ENCODE measurements at places on chromosomes 11 and 22. TPM values are rescaled to one million over a fixed set of nuclear protein-coding genes. Genes with fewer than 3 reads are reported as not detected.

- no peaks in the 10 kb centered on the region for H3K27me3 ChIP-seq
- H3K36me3 ChIP-seq = no peaks in the 10 kb centered on the region
- H3K4me1 ChIP-seq = peaks cover 13% of the 10 kb centered on the region
- no peak overlapping the region for H3K27ac ChIP-seq
- H3K4me3 ChIP-seq = no peak overlapping the region
- DNase-seq = no peak
These were observed 10.6 kb downstream of the RPL3 start for GRCh38 chr22:39308614-39309363.

DNA sequence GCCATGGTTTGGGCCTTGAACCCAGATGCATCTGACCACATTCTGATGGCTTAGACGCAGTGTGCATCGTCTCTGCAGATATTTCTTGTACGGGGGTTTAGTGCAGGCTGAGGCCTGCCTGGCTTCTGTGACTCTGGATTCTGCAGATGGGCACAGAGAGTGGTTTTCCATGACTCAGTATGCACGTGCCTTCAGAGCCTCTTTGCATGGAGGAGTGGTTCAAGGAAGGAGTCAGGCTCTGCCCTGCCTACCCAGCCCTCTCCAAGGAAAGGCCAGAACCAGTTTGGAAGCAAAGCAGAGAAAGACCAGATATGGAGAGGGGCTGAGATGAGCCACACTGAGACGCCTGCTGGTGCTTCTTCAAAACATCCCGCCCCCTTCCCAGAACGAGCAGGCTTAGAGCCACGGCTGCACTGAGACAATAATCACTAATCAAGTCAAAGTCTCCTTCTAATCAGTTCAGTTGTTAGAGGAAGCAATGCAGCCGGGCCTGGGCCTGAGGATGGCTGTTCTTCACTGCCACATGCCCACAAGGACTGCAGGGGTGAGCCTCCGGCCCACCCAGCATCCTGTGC, 308.9 kb downstream of the NXPE2 start:
- H3K27me3 ChIP-seq = no peaks in the 10 kb centered on the region
- no peak overlapping the region for H3K27ac ChIP-seq
- no peak for DNase-seq
- H3K36me3 ChIP-seq = no peaks in the 10 kb centered on the region
- H3K4me1 ChIP-seq = no peaks in the 10 kb centered on the region

DNA sequence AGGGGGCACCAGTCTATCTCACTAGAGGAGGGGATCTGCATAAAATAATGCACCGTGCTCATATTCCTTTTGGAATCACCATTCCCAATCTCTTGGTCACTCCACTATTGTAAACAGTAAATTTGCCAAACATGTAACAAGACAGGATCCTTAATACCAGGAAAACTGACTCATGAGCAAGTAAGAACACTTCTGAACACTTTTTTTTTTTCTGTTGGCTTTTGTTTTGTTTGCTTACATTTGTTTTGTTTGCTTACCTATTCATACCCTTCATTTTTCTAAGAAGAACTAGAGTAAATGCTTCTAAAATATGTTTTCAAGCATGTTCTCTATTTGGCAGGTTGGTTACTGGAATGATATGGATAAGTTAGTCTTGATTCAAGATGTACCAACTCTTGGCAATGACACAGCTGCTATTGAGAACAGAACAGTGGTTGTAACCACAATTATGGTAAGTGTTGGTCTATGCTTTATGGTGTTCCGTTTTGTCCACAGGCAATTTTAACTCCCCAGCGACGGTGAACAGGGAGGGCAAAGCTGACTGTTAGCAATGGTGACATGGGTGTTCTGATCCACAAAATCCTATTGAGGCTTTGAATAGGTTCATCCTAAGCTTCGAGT, 111.8 kb downstream of the MSANTD4 start:
- H3K27ac ChIP-seq = no peak overlapping the region
- H3K27me3 ChIP-seq = no peaks in the 10 kb centered on the region
- no peaks in the 10 kb centered on the region for H3K4me1 ChIP-seq

DNA sequence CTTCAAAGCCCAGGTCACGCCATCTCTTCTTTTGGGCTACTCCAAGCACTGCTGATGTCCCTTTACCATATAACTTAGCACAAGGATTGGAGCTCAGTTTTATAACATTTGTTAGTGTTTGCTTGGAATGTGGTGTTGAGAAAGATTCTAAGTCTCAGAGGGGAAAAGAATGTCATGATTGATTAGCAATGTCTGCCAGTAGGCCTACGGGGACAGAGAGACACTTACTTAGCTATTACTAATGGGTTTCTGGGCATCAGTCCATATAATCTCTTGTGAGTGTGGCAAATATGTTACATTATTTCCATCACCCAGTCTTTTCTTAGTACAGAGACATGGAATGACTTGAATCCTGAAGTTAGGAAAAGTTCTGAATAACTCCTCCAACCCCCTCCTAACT, 75.4 kb upstream of the FSHB start:
- no peaks in the 10 kb centered on the region for H3K27me3 ChIP-seq
- no peak overlapping the region for H3K27ac ChIP-seq
- H3K4me3 ChIP-seq = no peak overlapping the region
- no peak for DNase-seq

DNA sequence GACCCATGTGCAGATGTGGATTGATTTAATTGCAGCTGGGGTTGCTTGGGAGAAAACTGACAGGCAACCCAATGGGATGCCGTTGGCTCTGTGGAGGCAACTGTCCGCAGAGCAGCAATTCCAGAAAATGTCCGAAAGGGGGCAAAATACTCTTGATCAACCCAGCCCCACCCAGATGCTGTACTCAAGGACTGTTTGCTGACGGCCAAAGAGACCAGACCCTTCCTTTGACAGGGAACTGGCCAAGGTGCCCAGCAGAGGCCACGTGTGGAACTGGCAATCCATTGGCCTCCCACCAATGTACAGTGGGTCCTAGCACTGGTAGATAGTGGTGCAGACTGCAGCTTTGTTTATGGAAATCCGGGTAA, 29.7 kb upstream of the KCNA4 start:
- no peaks in the 10 kb centered on the region for H3K27me3 ChIP-seq
- no peak for DNase-seq
- no peak overlapping the region for H3K4me3 ChIP-seq
- no peak overlapping the region for H3K27ac ChIP-seq
- H3K36me3 ChIP-seq = no peaks in the 10 kb centered on the region

GRCh38 chr11:68680541-68681231, 3.7 kb upstream of the GAL start:
- H3K27ac ChIP-seq = no peak overlapping the region
- H3K27me3 ChIP-seq = no peaks in the 10 kb centered on the region
- 0 out of 2 replicates have a peak, but pooled peaks cover 8% of the 10 kb centered on the region for H3K4me1 ChIP-seq
- H3K4me3 ChIP-seq = no peak overlapping the region

GRCh38 chr22:23708270-23708669, 17.5 kb downstream of the RGL4 start:
- no peaks in the 10 kb centered on the region for H3K36me3 ChIP-seq
- H3K4me3 ChIP-seq = no peak overlapping the region
- no peaks in the 10 kb centered on the region for H3K4me1 ChIP-seq
- no peak for DNase-seq
- no peaks in the 10 kb centered on the region for H3K27me3 ChIP-seq

- no peak overlapping the region for H3K27ac ChIP-seq
- H3K4me3 ChIP-seq = no peak overlapping the region
- DNase-seq = no peak
- no peaks in the 10 kb centered on the region for H3K36me3 ChIP-seq
These were observed 12.9 kb downstream of the ZNF74 start for GRCh38 chr22:20406686-20407408.

DNA sequence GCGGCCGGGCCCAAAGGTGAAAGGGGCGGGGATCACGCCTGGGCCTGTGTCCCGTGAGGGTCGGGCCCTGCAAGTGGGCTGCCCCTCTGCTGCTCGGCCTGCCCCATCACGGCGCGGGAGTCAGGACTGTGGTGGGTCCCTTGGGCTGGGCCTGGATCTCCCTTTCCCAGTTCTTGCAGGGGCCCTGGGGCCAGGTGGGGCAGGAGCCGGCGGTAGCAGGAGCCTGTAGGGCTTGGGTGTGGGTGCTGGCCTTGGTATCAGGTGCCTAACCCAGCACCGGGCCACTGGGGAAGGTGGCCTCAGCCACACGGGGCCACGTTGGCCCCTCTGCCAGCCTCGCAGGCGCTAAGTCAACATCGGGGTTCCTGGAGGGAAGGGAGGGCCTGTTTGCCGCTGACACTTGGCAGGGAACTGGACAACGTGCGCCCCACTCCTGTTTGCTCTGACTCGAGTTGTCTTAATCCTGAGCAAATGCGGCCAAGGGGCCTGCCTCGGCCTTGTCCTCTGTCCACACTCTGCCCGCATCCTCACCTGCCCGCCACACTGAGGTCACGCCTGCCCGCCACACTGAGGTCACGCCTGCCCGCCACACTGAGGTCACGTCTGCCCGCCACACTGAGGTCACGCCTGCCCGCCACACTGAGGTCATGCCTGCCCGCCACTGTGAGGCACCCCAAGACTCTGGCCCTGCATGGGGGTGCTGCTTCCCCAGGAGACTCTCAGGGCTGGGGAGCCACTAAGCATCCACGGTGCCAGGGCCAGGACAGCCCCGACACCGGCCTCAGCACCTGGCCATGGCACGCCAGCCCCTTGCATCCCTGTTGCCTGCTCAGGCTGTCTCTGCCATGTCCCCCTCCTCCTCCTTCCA, 14.2 kb upstream of the MUC5B start:
- no peak overlapping the region for H3K27ac ChIP-seq
- H3K4me3 ChIP-seq = no peak overlapping the region
- H3K27me3 ChIP-seq = no peaks in the 10 kb centered on the region
- DNase-seq = peak; percentile 28
- no peaks in the 10 kb centered on the region for H3K36me3 ChIP-seq
- H3K4me1 ChIP-seq = no peaks in the 10 kb centered on the region

- H3K27ac ChIP-seq = no peak overlapping the region
- no peaks in the 10 kb centered on the region for H3K4me1 ChIP-seq
- no peak for DNase-seq
- no peaks in the 10 kb centered on the region for H3K27me3 ChIP-seq
These were observed 64.1 kb upstream of the ALX4 start for GRCh38 chr11:44374001-44374400.

GRCh38 chr11:85875505-85875904, 20.3 kb downstream of the CCDC83 start:
- no peak overlapping the region for H3K27ac ChIP-seq
- no peaks in the 10 kb centered on the region for H3K36me3 ChIP-seq
- H3K4me3 ChIP-seq = no peak overlapping the region

DNA sequence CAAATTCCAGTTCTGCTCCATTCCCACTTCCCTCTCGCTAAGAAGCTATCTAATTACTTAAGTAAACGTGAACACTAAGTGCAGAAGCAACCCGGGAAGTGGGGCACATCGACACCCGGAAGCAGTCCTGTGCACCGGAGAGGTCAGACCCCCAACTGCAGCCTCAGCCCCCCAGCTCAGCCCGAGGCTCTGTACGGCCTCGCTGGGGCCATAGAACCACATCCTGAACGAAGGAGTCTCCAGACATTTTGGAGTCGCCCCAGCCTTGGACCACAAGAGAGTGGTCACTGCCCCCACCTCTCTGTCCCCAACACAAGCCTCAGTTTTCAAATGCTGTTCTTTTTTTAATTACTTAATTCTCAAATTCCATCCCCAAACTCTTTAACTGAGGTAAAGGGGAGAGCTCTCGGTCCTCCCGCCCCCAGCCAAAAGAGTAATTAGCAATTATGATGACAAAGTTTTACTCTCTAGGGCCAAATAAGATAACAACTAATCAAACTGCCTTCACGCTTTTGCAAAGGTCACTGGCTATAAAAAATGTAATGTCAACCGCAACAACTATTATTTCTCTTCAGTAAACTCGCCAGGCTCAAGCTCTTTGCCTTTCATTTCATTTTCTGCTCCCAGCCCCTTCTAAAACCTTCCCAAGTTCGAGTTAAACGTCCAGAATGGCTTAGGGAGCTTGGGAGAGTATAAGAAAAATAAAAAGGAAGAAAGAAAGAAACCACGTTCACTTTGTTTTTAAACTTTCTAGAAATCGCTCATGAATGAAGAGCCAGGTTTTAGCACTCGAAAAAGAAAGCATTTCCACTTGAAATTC, 2.2 kb downstream of the PAX6 start:
- no peak overlapping the region for H3K27ac ChIP-seq
- no peak overlapping the region for H3K4me3 ChIP-seq
- H3K27me3 ChIP-seq = peaks cover 17% of the 10 kb centered on the region
- peaks cover 27% of the 10 kb centered on the region for H3K4me1 ChIP-seq

GRCh38 chr11:34013898-34014571, 37.5 kb upstream of the CAPRIN1 start:
- no peaks in the 10 kb centered on the region for H3K4me1 ChIP-seq
- DNase-seq = no peak
- no peaks in the 10 kb centered on the region for H3K36me3 ChIP-seq
- no peak overlapping the region for H3K27ac ChIP-seq
- H3K4me3 ChIP-seq = no peak overlapping the region

- no peak overlapping the region for H3K27ac ChIP-seq
- H3K27me3 ChIP-seq = no peaks in the 10 kb centered on the region
- H3K4me3 ChIP-seq = no peak overlapping the region
- peaks cover 9% of the 10 kb centered on the region for H3K4me1 ChIP-seq
- H3K36me3 ChIP-seq = no peaks in the 10 kb centered on the region
- DNase-seq = no peak
These were observed 65.6 kb upstream of the FAR1 start for GRCh38 chr11:13602844-13603243.

GRCh38 chr22:24813861-24814770, 8.1 kb downstream of the SGSM1 start:
- H3K4me3 ChIP-seq = no peak overlapping the region
- no peak overlapping the region for H3K27ac ChIP-seq
- H3K27me3 ChIP-seq = no peaks in the 10 kb centered on the region
- H3K4me1 ChIP-seq = no peaks in the 10 kb centered on the region
- no peak for DNase-seq
- no peaks in the 10 kb centered on the region for H3K36me3 ChIP-seq

DNA sequence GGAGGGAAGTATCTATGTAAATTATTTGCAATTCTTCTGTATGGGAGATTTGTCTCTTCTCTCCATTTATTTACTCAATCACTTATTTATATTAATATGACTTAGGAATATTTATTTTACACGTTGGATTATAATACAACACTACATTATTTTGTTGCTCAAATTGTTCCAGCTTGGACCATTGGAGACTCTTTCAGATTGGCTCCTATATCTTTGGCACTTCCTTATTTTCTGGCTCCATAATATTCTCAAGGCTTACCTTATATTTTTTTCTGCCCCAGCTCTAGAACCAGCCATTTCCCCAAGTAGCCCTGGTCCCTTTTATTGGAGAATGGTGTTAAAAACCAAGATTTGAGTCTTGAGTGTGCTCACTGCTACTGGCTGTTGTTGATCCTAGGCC, 101.9 kb downstream of the LRRC32 start:
- no peaks in the 10 kb centered on the region for H3K27me3 ChIP-seq
- no peaks in the 10 kb centered on the region for H3K36me3 ChIP-seq
- H3K4me3 ChIP-seq = no peak overlapping the region
- H3K4me1 ChIP-seq = peaks cover 25% of the 10 kb centered on the region

Gene HEPHL1
- not detected for total RNA-seq

Gene FLRT1
- 0.14 TPM for total RNA-seq

Gene OVOL1
- total RNA-seq = 21.2 TPM

Gene TSSK2
- not detected for total RNA-seq

Gene RFPL2
- not detected for total RNA-seq

Gene ZNF214
- 0.70 TPM for total RNA-seq

Gene KCNJ5
- total RNA-seq = not detected

Gene SESN3
- total RNA-seq = 29.2 TPM

Gene RFPL1
- total RNA-seq = not detected

Gene OR52B6
- not detected for total RNA-seq

Gene NRIP3
- total RNA-seq = 13.0 TPM

Gene LRRC32
- 0.84 TPM for total RNA-seq

Gene SAA1
- total RNA-seq = not detected

Gene TNNT3
- total RNA-seq = 0.88 TPM

Measured in Caco-2 (cell line).